Activated CD8-positive, alpha-beta T cell treated with anti-CD3 and anti-CD28 coated beads for 36 hours (primary cell): ENCODE measurements at places on chromosomes 3 and 15. TPM values are rescaled to one million over a fixed set of nuclear protein-coding genes. Genes with fewer than 3 reads are reported as not detected.

Gene SEC22C
- total RNA-seq = 35.7 TPM

- DNase-seq = no peak
These were observed 5.3 kb downstream of the CP start for GRCh38 chr3:149216193-149216869.

DNA sequence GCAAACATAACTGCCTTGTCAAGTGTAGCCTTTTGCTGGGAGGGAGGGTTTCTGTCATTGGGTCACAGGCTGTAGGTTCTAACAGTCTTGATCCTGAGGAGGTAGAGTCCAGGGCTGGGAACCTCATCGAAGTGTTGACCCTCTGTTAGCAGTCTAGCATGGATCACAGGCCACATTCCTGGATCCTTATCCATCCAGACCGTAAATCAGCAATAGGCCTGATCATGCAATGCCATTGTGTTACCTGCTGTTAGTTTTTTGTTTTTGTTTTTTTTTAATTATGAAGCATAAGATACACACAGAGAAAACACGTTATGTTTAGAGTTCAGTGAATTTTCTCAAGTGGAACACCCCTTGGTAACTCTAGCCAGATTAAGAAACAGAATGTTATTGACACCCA lies 282.0 kb upstream of the TPM1 start:
- no peak for DNase-seq

GRCh38 chr15:48367483-48367882 lies 36.3 kb downstream of the DUT start:
- no peak for DNase-seq

GRCh38 chr3:172690936-172691335 lies 19.9 kb downstream of the NCEH1 start:
- DNase-seq = no peak

Gene B3GALNT1
- total RNA-seq = 2.2 TPM

Gene DHX30
- total RNA-seq = 81.5 TPM

Gene DISP2
- total RNA-seq = 0.20 TPM

- no peak for DNase-seq
These were observed 96.8 kb downstream of the CHDH start for GRCh38 chr3:53749448-53749847.

DNA sequence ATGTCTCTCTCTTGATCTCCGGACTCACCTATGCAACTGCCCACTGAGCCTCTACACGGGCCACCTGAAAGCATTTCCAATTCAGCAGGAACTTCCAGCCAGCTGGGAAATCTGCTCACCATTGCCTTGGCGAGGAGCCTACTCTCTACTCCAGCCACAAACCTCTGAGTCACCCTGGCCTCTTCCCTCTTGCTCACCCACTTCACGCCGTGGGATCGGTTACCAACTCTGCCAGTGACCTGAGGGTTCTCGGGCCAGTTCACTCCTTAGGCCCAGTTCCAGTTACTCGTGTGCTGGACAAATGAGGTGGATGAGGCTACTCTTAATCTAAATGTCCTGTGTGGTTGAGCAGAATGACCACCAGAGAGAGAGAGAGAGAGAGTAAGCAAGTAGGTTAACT lies 70.1 kb downstream of the CEMIP start:
- no peak for DNase-seq

GRCh38 chr3:27415202-27415601 lies 46.0 kb upstream of the NEK10 start:
- DNase-seq = no peak

GRCh38 chr15:43292375-43293078 lies 25.8 kb upstream of the TGM5 start:
- DNase-seq = no peak

- DNase-seq = no peak
These were observed 911 bp downstream of the CCRL2 start for GRCh38 chr3:46407970-46408369.

GRCh38 chr15:40543082-40543481 lies 21.8 kb downstream of the CCDC32 start:
- DNase-seq = no peak

DNA sequence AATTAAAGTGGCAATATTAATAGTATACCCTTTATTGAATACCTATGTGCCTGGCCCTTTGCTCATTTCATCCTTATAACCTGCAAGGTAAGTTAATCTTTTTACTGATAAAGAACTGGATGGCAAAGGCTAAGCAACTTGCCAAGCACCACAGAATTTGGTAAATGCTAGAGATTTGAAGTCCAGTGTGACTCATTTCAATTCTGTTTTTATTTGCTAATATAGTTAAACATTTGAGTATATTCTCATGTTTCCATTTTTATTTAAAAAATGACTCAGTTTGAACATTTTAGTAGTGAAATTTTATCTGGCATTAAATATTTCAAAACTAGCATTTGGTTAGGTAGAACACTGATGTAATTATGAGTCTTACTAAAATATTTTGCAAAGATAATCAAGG lies 11.3 kb downstream of the PFN2 start:
- DNase-seq = no peak

DNA sequence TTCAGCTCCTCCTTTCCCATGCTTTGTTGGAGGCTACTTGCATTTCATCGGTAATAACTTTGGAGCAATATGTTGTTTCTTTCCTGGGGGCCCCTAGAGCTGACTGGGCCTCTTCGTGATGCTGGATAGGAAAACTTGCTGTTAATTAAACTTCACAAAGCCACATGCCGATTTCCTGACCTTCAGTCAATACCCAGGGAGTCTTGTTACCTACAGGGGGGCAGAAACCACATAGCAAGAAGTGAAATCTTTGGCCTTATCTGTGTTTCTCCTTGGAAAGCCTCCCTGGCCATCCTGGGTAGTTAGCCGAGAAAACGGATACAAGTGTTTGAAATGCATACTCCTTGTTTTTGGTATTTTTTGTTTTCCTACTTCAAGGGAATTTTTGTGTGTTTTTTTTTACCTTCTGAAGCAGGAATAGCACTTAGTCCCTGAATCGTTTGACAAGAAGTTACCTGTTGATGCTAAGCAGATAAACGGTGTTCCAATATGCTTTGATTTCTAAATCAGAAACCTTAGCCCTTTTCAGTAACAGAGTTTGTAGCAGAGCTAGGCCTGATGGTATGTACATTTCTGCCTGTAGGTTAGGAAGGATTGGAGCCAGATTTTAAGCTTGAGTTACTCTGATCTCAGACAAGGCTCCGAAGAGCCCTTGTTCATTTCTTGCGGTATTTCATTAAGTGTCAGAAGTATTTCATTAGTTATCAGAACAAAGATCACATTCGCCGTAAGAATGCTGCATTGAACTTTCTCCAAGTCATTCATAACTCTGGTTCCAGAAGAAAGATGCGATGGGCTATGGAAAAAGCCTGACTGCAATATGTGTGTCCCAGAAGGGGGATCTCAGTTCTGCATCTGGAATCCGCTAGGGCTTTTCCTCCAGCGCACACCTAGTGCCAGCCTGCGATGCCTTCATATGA lies 111.5 kb downstream of the THSD4 start:
- no peak for DNase-seq

Gene ZNF774
- 1.2 TPM for total RNA-seq

- no peak for DNase-seq
These were observed 31.2 kb upstream of the SRGAP3 start for GRCh38 chr3:9280451-9281219.

DNA sequence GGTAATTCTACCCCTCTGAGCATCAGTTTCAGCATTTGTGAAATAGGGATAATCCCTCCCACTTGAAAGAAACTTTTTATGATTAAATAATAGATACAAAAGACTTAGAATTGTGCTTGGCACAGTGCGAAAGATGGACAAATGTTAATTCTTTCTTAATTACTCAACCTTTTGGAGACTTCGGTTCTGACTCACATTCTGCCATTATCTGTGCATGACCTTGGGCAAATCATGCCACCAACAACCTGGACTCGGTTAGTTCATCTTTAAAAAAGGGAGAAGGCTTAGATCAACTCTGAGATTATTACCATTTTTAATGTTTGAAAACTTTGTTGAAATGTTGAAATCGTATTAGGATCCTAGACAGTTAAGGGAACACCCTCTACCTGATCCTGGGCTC lies 40.6 kb upstream of the POLR2M start:
- DNase-seq = no peak
